Neural progenitor cell (in vitro differentiated cells): ENCODE measurements at places on chromosomes 7 and 10.

DNA sequence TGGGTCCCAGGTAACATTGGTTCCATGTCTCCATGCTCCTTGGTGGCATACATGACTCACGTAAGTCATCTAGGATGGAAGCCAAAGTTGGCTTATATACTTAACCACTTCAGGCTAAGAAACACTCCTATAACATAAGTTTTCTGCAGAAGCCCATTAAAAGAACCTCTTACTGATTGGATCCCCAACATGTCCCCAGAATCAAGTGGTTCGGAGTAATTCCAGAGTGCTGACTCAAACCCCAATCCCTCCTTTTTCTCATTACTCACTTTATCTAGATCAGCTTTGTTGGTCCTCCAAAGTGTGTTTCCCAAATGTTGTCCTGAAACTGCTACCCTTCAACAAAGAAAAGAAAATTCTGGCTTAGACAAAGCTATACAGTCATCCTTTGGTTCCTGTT, 10.1 kb upstream of the ATOH7 start:
- no peak for DNase-seq

DNA sequence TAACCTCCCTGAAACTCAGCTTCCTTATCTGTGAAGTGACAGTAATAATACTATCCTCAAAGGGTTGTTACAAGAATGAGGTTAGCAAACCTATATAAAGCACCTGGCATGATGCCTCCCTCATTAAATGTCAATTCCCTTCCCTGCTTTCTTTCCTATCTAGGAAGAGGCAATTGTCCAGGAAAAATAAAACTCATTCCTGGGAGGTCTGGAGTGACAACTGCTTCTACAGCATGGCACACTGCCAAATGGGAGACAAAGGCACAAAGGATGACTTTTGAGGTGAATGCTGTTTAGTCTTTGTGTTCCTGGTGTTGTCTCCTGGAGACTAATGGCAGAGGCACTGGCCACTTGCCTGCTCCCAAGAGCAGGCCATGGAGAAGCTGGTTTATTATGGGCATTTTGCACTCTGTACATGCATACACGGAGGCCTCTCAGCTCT, 32.2 kb upstream of the PDE1C start:
- DNase-seq: no peak

GRCh38 chr7:129271500-129272355, 46.9 kb downstream of the AHCYL2 start:
- DNase-seq: peak; percentile 62

DNA sequence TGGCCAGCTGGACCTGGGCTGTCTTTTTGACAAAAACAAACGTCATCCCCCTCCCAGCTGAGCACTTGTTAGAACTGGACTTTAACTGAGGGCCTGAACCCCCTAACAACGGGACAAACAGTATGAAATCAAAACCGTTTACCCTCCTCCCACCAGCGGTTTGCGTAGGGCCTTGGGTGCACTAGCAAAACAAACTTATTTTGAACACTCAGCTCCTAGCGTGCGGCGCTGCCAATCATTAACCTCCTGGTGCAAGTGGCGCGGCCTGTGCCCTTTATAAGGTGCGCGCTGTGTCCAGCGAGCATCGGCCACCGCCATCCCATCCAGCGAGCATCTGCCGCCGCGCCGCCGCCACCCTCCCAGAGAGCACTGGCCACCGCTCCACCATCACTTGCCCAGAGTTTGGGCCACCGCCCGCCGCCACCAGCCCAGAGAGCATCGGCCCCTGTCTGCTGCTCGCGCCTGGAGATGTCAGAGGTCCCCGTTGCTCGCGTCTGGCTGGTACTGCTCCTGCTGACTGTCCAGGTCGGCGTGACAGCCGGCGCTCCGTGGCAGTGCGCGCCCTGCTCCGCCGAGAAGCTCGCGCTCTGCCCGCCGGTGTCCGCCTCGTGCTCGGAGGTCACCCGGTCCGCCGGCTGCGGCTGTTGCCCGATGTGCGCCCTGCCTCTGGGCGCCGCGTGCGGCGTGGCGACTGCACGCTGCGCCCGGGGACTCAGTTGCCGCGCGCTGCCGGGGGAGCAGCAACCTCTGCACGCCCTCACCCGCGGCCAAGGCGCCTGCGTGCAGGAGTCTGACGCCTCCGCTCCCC, at the start of gene IGFBP1:
IGFBP1 (plus strand) TSS at position 304 of the 808 bp plus-strand sequence; CDS start at position 469, 165 bp downstream.
- peak; percentile 52 for DNase-seq
